Fibroblast of mammary gland (primary cell): ENCODE measurements at places on chromosomes 6 and 20.

GRCh38 chr20:8021541-8022269, 2.1 kb upstream of the TMX4 start:
- peak; percentile 18 for DNase-seq

- no peak for DNase-seq
Observed at GRCh38 chr20:34246126-34246626, 5.0 kb downstream of the ASIP start.

DNA sequence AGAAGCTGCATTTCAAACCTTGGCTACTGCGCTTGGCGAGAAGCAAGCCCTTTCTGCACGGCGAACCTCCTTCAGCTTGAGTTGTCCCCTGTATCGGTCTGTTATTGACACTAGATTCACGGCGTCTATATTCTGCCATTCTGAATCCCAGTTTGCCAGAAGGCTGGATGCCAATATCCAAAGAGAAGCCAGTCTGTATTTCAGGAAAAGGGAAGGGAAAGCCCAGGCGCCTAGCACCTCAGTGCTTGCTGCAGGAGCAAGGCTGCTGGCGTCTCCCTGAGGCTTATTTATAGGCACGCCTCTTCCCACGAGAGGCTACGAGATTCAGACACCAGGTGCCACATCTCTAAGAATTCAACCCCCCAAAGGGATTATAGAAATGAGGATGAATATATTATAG, 89.6 kb upstream of the CDH4 start:
- DNase-seq, result no peak

- DNase-seq, result peak; percentile 14
Observed at GRCh38 chr6:7218406-7218988, 94.5 kb downstream of the SSR1 start.

- DNase-seq, result no peak
Observed at GRCh38 chr6:37980222-37980595, 160.7 kb downstream of the ZFAND3 start.

- DNase-seq, result peak; percentile 60
Observed at GRCh38 chr20:61042506-61043385, 209.3 kb upstream of the CDH4 start.

GRCh38 chr6:99611148-99611547, 4.5 kb downstream of the PRDM13 start:
- DNase-seq, result no peak

GRCh38 chr20:44437497-44437896, 38.2 kb upstream of the TTPAL start:
- DNase-seq, result no peak

DNA sequence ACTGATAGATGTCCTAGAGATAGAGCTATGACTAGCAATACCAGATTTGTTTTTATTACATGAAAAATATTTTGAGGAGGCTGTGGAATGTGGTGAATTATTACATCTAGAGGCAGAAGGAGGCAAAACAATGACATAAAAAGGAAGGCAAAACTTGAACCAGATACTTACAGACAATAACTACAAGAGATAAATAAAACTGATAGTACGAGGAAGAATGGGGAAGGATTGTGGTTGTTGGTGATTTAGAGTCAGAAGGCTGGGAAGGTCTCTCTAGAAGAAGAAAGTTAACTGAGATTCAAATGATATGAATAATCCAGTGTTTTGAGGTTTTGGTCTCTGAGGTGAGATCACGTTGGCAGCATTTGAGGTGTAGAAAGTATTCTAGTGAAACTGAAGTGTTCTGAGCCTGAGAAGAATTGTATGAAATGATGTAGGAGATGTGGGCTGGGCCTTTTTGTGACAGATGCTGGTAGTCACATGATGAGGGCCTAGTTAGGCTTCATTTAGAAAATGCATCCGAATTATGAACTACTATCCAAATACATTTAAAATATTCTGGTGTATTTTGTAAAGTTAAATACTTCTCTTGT, 589.1 kb downstream of the EYS start:
- DNase-seq, result no peak

GRCh38 chr20:550611-551010, 7.0 kb upstream of the CSNK2A1 start:
- no peak for DNase-seq

GRCh38 chr6:134295953-134296553, 21.9 kb downstream of the SGK1 start:
- peak; percentile 99 for DNase-seq

- DNase-seq, result no peak
Observed at GRCh38 chr6:133892813-133893691, 4.1 kb downstream of the TCF21 start.

- DNase-seq, result no peak
Observed at GRCh38 chr20:43723735-43724134, 3.1 kb downstream of the GTSF1L start.

DNA sequence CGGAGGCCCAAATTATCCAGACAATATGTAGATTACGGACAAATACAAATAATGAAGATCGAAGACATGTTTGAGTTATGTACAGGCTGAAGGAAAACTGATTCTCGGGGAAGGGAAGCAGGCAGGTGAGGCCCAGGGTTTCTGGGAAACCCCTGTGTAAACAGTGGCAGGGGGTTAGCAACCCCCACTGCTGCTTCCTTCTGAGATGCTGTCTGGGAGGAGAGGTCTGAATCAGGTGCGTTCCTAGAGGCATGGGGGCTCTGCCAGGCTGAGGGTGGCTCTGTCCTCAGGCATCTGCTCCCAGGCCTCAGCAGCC, 7.2 kb upstream of the MDGA1 start:
- no peak for DNase-seq

DNA sequence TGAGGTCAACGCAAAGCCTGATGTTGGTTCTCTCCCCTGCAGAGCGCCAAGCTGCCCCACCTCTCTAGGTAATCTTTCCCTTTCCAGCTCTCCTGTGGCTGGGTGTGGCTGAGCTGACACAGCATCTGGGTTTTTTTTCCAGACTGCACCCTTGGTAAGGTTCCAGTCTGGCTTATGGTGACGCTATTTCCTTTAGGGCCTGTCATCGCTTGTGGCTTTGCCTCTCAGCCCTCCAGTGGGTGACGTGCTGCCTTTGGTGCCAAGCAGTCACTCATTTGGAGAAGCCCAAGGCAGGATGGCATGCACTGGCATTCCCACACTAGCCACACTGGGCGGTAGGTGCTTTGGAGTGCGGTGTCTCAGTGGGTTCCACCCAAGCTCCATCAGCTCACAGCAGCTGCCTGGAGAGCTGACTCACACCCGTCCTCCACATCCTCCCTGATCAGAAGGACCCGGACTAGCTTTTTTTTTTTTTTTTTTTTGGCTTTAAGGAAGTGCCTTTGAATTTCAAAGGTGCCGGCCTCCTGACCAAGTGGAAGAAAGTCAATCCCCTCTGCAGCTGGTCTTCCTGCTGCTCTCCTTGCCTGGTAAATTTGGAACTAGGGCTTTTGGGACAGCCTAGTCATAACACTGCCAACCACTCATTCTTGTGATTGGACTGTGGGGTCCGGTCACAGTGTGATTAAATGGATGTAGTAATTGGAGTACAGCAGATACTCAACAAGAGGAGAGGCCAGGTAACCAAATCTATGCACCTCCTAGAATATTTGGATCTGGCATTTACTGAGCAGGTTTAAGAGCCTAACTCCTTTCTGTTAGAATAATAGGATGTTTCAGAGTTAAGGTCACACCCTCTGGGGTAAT, 153.6 kb downstream of the CD83 start:
- DNase-seq, result peak; percentile 84

- no peak for DNase-seq
Observed at GRCh38 chr6:38676236-38676973, 26.5 kb downstream of the GLO1 start.

DNA sequence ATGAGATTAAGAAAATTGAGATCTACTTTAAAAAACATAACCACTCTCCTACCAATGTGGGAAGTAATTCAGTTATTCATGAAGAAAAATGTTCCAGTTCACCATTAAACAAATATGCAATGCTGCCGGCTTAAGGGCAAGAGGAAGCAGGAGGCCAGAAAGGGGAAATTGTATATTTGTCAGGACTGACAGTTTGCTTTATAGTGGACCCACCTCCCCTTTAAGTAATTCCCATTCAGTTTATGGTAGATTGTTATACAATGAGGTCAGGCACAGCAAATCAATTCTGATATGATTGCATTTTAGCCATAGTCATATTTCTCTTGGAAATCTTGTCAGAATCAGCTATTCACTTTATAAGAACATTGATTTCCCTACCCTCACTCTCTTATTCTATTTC, 547.8 kb downstream of the FRK start:
- no peak for DNase-seq

- DNase-seq, result no peak
Observed at GRCh38 chr20:52365688-52366087, 174.1 kb upstream of the ZFP64 start.

GRCh38 chr6:43945768-43946080, 175.7 kb downstream of the VEGFA start:
- no peak for DNase-seq

GRCh38 chr6:143759666-143760065, 81.9 kb downstream of the PHACTR2 start:
- peak; percentile 57 for DNase-seq

GRCh38 chr20:19495905-19496703, 262.0 kb upstream of the RIN2 start:
- DNase-seq, result no peak

DNA sequence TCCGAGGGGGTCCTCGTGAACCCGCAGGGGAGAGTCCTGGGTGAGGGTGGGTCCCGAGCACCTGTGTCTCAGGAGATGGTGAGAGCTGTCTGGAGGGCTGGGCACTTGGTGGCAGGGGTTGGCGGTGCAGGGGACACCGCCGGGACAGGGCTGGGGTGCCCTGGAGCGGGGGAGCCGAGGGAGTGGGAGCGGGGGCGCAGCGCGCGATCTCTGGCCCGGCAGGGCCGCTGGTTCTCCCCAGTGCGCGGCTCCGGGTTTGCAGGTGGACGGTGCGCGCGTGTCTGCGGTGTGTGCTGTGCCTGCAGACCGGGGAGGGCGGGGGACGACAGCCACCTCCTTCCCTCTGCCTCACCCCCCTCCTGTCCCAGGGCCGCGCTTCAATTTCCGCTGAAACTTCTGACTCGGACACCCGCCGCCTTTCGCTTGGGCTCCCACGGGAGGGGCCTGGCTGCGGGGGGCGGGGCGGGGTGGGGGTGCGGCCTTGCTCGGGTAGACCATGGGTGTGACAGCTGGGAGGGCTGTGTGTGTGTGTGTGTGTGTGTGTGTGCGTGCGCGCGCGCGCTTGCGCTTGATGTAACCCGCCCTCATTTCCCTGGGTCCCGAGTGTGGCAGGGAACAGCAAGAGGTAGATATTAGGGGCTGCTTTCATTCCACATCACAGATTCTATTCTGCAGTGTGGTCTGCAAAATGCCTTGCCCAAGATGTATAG, 1.2 kb downstream of the TRIB3 start:
- DNase-seq, result peak; percentile 73

GRCh38 chr20:45975686-45976085, 3.7 kb upstream of the ZNF335 start:
- DNase-seq, result no peak

DNA sequence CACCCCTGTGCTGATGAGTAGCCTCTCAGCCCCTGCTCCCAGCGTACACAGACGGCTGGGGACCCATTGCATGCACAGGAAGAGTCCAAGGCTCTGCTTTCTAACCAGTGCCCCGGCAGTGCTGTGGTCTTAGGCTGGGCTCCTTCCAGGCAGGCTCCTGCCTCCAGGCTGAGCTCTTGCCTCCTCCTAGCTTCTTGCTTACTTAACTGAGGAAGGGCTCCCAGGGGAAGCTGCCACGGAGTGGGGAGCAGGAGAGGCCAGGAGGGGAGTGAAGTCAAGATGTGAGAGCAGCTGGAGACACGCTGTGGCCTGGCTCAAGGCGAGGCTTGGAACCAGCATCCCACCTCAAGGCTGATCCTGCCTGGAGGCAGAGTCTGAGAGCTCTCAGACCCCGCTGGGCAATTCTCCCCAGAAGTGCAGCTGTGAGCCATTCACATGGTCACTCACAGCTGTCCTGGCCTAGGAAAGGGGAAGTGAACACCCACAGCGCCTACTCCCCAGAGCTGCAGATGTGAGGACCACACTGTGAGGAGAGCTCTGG, 141.0 kb downstream of the TBXT start:
- peak; percentile 27 for DNase-seq

DNA sequence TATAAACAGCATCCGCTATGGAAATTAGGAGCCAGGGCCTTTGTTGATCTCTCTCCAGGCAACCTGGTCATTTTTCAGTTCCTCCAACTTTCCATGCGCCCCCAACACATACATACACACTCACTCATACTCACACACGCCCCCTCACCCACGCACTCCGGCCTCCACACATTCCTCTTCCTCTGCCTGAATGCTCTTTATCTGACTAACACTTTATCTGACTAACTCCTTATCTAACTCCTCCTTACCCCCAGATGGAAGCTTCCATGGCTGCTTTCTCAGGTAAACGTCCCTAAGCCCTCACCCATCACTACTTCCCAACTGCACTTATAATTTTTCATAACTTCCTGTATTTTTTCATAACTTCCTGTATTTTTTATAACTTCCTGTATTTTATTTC, 17.4 kb downstream of the CASS4 start:
- peak; percentile 73 for DNase-seq

DNA sequence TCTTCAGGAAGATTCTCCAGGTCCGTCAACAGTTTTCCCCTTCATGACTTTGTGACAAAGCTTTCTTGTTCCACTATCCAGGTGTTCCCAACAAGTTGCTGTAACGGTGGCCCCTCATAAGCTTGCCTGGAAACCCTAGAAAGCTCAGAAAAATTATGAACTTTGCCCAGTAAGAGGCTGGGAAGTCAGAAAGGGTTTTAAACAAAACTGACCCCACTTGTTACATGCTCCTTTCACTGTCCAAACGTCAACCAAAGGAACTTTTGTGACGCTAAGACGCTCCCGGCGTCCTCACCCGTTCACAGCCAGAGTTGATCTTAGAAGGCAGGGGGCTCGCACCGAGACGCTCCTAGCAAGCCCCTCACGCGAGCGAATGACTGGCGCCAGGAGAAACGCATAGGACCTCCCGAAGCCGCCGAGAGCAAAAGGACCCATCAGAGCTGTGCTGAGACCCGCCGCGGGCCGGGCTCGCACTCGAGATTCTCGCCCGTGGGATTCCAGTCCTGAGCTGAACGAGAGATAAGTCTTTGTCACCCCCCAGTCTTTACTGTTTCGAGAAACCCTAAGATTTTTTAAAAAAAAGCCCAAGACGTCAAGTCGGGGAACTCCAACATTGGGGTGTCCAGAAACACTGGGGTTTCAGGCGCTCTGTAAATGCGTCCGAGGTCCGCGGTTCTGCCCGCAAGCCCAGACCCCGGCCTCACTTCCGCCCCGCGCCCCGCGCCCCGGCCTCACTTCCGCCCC, 544 bp upstream of the ACAT2 start:
- peak; percentile 22 for DNase-seq

DNA sequence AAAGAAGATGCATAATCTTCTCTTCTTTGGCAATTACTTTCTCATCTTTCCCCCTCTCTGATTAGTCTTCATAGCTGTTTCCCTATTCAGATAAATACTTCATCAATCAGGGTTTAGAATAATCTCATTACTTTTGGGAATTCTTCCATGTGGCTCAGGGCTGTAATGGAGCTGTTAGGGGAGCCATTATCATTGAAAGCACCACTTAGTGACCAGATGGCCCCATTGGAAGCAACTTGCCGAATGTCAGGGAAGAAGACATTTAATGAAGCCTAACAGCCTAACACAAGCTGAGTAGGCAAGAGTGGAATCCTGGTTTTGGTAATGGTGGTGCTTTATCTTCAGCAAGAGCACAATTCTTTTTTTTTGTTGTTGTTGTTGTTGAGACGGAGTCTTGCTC, 45.0 kb downstream of the TIAM2 start:
- no peak for DNase-seq

GRCh38 chr20:51705400-51705799, 62.8 kb downstream of the ATP9A start:
- no peak for DNase-seq
